Stimulated activated CD4-positive, alpha-beta T cell treated with anti-CD3 and anti-CD28 coated beads, Interleukin-1b, Interleukin-23, amount 100 ng/mL, for 1 hour (primary cell): ENCODE measurements at places on chromosomes 13 and 19.

- DNase-seq = no peak
Observed at GRCh38 chr19:48637948-48638830, 1.0 kb upstream of the DBP start.

GRCh38 chr13:74443631-74444030 lies 309.4 kb upstream of the KLF12 start:
- no peak for DNase-seq

- DNase-seq = no peak
Observed at GRCh38 chr13:75178436-75178835, 303.5 kb downstream of the TBC1D4 start.

DNA sequence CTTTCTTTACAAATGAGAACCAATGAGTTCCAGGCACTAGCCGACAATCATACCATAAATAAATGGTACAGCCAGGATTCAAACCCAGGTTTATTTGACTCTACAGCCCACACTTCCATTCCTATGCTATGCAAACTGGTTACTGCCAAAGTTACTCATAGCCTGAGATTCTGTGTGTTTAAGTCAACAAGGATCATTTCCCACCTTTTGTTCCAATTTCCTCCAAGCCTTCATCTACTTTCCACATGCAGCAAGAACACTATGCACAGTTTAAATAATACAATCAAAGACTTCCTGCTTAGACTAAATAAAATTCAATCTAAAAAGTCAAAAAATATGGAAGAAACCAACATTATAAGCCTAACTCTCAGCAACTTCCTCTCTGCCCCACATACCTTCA lies 59.2 kb upstream of the KLF12 start:
- DNase-seq = no peak

DNA sequence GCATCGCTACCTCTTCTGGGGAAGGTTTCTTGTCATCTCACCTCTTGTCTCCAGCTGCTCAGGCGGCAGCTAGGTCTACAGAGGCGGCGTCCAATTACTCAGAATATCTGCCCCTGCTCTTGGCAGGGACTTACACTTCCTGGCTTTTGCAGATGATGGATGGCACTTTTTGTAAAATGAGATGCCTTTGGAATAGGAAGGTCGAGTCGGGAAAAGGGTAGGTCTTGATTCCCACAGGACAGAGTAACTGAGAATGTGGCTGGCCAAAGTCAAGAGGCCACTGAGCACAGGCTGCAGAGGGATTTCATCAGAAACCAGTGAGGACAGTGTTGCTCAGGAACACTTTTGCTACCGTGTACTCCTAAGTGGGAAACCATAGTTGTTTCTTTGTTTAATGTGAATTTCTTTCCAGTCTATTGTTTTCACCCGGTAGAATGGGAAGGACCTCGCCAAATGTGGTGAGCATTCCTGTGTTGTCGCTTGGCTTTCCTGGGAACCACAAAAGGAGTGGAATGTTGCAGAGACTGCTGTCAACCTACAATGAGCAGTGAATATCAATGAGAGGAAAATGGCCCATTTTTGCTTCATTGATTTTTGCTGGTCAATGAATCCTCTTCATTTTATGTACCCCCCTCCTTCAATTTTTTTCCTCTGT lies 383.7 kb downstream of the HS6ST3 start:
- no peak for DNase-seq

DNA sequence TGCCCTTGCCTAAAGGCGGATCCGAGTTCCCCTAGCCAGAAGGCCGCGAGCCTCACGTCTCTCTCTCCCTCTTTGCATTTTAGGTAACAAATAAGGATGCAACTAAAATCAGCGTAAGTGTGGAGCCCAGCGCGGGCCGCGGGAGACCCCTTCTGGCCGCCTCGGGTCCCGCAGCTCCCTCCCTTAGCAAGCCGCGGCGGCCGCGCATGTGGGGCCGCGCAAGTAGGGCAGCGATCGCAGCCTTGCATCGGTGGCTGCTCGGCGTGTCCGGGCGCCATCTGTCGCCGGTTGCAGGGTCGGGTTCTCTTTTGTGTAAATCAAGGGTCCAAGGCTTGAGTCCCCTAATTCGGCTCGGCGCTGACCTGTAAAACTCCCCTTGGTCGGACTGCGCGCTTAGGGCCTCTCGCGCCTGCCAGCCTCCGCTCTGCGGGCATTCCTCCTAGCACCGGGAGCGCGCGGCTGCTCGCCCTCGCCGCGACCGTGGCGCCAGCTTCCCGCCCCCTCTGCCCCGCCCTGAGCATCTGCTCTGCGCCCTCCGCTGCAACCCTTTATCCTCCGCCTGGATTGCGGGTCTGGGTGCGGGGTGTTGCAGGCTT lies 2.7 kb downstream of the VSTM2B start:
- no peak for DNase-seq

DNA sequence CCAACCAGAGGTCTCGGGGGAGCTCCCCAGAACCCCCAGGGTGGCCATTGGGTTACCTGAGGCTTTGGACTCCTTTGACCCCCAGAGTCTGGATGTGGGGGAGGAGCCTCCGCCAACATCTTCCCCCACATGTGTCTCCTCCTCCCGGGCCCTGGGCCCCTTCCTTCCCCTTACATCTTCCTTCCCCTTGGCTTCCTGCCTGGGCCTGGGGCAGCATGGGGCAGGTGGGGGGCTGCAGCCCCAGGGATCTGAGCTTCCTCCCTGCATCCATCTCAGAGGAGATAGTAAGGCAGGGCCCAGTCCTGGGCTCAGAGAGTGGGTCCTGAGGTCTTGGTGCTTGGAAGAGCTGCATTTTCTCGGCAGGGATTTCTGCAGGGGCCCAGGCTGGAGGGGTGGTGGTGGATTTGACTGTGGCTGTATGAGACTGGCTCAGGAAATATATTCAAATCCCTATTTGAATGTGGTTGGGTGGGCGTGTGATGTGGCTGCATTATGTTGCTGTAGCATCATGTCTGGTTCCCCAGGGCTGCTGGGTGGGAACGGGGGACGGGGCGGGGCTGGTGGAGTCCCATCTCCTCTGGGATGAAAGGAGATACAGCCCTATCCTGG lies 919 bp downstream of the VAV1 start:
- no peak for DNase-seq

GRCh38 chr13:68995972-68996667 lies 1111.5 kb upstream of the ATXN8OS start:
- DNase-seq = no peak

- DNase-seq = no peak
Observed at GRCh38 chr13:46087481-46087880, 17.4 kb downstream of the CPB2 start.

DNA sequence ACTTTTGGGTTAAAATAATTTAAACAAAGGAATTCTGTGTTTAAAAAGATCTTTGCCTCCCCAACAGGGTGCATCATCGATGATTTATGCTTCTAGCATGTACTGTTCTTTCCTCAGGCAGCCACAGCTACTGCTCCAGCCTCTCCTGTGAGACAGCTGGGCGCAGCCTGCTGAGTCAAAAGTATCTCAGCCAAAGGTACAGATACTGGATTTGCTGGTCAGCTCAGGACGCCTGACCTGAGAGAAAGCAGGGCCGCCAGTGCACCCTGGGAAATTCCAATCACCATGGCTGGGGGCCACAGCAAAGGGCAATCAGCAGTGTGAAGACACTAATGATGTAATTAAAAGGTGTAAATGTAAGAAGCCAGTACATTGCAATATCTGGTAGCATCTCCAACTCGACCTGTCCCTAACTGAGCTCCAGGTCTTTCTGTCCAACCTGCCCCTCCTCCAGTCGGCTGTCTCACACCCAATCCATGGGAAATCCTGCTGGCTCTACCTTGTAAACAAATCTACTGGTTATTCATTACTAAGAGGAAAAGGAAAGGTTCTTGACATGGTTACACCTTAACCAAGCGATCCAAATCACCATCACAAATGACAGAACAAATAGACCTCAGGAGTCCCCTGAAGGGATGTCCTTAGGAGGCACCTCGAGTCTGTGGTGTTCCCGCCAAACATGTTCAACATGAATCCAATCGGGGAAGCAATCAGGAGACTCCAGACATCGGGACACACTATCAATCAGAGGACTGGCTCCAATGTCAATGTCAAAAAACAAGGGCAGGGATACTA lies 7.3 kb downstream of the OPA3 start:
- DNase-seq = no peak

DNA sequence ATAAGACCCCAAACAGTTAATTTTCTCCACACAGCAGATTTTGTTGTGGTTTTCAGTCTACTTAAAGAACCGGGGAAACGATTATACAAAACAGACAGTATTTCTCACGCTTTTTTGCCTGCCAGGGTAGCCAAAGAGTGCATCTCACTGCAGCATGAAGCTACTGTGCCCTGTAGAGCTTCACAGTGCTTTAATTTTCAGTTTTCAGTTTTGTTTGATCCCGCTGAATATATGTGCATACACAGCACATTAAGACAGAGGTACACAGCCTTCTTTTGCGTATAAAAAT lies 215.0 kb downstream of the TEX29 start:
- DNase-seq = no peak

DNA sequence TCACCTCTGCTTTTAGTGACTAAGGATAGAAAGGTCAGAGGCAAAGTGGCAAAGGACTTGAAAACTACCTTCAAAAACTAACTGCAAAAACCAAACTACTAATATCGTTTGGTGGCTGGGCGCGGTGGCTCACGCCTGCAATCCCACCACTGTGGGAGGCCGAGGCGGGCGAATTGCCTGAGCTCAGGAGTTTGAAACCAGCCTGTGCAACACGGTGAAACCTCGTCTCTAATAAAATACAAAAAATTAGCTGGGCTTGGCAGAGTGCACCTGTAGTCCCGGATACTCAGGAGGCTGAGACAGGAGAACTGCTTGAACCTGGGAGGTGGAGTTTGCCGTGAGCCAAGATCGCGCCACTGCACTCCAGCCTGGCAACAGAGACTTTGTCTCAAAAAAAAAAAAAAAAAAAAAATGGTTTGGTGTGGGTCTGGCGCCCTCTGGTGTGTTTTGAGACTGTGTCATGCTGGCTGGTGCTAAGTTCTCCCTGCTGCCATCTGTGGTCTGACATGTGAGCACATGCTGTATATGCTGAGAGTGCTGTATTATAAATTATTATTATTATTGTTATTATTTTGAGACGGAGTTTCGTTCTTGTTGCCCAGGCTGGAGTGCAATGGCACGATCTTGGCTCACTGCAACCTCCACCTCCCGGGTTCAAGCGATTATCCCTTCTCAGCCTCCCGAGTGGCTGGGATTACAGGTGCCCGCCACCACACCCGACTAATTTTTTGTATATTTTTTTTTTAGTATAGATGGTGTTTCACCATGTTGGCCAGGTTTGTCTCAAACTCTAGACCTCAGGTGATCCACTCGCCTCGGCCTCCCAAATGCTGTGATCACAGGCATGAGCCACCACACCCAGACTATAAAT lies 36.0 kb upstream of the RNF17 start:
- DNase-seq = peak; percentile 28

- no peak for DNase-seq
Observed at GRCh38 chr13:51769455-51770127, 34.4 kb downstream of the DHRS12 start.

GRCh38 chr13:99433543-99434075 lies 67.7 kb upstream of the TM9SF2 start:
- no peak for DNase-seq

GRCh38 chr13:76733671-76734070 lies 152.5 kb downstream of the KCTD12 start:
- no peak for DNase-seq

DNA sequence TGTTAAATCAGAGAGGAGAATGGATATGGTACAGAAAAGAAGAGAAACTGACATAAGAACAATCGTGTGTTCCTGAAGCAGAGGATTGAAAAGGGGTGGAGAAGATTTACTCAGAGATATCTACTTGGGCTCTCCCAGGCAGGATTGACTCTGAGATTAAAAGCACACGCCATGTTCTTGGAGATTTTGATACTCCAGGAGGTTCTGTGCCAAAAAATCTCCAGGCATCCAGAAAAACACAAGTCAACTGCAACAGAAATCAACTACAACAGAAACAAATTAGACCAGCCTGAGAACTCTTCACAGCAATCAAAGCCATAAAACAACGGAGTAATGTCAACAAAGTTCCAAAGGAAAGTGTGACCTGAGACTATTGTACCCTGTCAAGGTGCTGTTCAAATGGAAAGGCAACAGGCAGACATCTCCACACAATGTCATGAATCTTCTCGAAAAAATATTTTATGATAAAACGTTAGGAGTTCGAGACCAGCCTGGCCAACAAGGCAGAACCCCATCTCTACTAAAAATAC lies 104.2 kb downstream of the UBL3 start:
- DNase-seq = no peak

GRCh38 chr19:11479090-11479897 lies 1.6 kb downstream of the ELAVL3 start:
- DNase-seq = no peak

GRCh38 chr13:90706631-90707030 lies 640.9 kb upstream of the MIR17HG start:
- no peak for DNase-seq

GRCh38 chr19:757811-758668 lies 7.1 kb downstream of the MISP start:
- no peak for DNase-seq

DNA sequence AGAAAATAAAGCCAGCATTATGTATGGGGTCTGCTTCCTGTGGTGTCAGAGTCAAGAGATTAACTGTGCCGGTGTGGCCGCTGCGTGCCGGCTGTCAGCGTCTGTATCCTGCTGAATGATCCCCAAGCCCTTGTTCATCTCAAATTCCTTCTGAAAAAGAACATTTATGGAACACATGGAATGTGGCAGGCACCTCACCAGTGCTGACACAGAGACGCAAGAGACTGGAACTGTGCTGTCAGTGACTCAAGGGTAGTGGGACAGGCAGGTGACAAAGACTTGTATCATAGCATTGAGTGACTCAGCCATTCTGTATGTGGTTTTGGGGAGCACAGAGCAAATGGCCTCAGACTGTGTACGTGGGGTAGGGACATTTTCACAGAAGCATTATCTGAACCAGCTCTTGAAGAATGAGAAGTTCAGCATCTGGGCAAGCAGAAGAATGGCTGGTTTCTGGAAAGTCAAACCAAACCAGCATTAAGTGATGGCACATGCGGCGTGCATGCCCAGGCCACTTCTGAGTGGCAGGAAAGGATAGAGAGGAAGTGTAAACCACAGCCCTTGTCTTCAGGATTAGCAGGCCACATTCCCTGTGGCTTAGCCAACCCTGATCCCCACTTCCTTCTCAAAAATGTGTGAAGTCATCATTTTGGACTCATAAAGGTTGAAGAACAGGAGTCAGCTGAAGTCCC lies 54.0 kb upstream of the IRS2 start:
- DNase-seq = no peak

DNA sequence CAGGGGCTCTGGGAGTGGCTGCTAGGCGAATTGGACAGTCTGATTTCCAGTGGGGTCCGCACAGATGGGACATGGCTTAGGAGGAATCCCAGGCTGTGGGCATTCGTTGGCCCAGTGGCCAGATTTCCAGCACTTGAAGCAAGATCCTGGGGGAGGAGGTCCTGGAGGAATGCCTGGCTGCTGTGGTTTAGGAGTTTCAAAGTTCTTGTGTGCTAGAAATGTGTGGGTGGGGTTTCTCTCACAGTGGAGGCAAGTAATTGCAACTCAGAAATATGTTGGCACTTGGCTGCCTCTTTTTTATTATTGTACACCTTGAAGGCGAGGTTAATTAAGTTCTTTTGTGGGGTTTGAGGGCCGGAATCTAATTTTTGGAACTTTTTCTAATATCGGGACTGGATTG lies 17.1 kb downstream of the IGFL3 start:
- no peak for DNase-seq
